ENCODE measurements at places on chromosomes 1 and 21.

- no peak for DNase-seq
Observed at GRCh38 chr1:45299981-45300668, 26.6 kb upstream of the HPDL start.

GRCh38 chr1:90176530-90176929 is 181.6 kb downstream of the ZNF326 start:
- no peak for DNase-seq

- DNase-seq = no peak
Observed at GRCh38 chr21:45737485-45738166, 94.1 kb downstream of the PCBP3 start.

GRCh38 chr1:29395736-29396437 is 159.6 kb downstream of the PTPRU start:
- DNase-seq = no peak

GRCh38 chr1:208047975-208048374 is 137.1 kb upstream of the CD34 start:
- no peak for DNase-seq

All from GM04503 (cell line).